T-cell (primary cell): ENCODE measurements at places on chromosomes 6 and 20.

GRCh38 chr6:156280065-156280464 lies 497.1 kb upstream of the ARID1B start:
- H3K27ac ChIP-seq = no peak overlapping the region
- DNase-seq = no peak
- no peaks in the 10 kb centered on the region for H3K27me3 ChIP-seq

- peaks cover 3% of the 10 kb centered on the region for H3K27me3 ChIP-seq
- H3K27ac ChIP-seq = no peak overlapping the region
- H3K36me3 ChIP-seq = no peaks in the 10 kb centered on the region
Observed at GRCh38 chr6:84027340-84028181, 6.0 kb upstream of the MRAP2 start.

DNA sequence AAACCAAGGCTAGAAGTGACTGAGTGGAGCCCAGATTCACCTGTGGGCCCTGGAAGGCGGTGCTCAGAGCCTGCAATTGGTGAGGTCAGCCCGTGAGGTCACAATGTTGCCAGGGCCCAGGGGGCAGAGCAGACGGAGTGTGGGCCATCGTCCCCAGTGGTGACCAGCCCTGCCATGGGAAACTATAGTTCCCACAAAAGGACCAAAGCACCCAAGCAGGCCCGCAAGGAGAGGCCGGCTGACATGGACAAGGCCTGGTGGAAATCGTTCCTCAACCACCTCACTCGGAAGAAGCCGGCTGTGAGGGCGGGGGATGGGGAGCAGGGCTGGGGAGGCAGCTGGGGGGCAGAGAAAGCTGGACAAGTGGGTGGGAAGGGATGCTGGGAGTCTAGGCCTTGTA lies at the start of gene C20orf144:
C20orf144 (plus strand) TSS at position 156 of the 400 bp plus-strand sequence; CDS start at position 175, 19 bp downstream.
- H3K36me3 ChIP-seq = no peaks in the 10 kb centered on the region
- H3K27ac ChIP-seq = peak within 1 kb of the TSS; percentile 90
- H3K27me3 ChIP-seq = no peaks in the 10 kb centered on the region
- DNase-seq = no peak
- peaks cover 8% of the 10 kb centered on the region for H3K4me1 ChIP-seq

GRCh38 chr6:12637960-12638641 lies 78.5 kb upstream of the PHACTR1 start:
- no peaks in the 10 kb centered on the region for H3K27me3 ChIP-seq
- H3K4me3 ChIP-seq = no peak overlapping the region
- H3K4me1 ChIP-seq = no peaks in the 10 kb centered on the region

DNA sequence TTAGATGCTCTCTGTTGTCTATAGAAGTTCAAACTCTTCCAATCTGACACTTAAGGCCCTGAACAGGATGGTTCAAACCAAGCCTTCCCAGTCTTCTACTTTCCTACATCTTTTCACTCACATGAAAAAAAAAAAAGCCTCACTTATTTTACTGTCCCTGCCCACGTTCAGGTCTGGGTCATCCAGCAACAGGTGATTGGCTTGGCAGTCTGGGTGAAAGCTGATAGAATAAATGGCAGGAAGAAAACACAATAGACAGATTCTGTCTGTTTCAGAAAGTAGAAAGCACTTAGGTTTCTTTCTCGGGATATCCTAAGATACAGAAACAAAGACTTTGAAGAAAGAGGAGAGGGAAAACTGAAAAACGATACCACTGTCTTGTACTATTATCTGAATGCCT lies 61.8 kb upstream of the HSF2 start:
- DNase-seq = no peak
- H3K4me3 ChIP-seq = no peak overlapping the region
- H3K27me3 ChIP-seq = no peaks in the 10 kb centered on the region
- H3K4me1 ChIP-seq = no peaks in the 10 kb centered on the region

GRCh38 chr6:161082215-161082614 lies 90.6 kb downstream of the MAP3K4 start:
- no peak for DNase-seq
- no peak overlapping the region for H3K4me3 ChIP-seq
- H3K36me3 ChIP-seq = peaks cover 12% of the 10 kb centered on the region

- no peaks in the 10 kb centered on the region for H3K4me1 ChIP-seq
- no peak overlapping the region for H3K4me3 ChIP-seq
- H3K27me3 ChIP-seq = no peaks in the 10 kb centered on the region
- no peak overlapping the region for H3K27ac ChIP-seq
- DNase-seq = peak; percentile 10
Observed at GRCh38 chr6:144931172-144932035, 646.3 kb downstream of the UTRN start.

- H3K27ac ChIP-seq = no peak overlapping the region
- DNase-seq = no peak
- no peaks in the 10 kb centered on the region for H3K4me1 ChIP-seq
- no peaks in the 10 kb centered on the region for H3K27me3 ChIP-seq
Observed at GRCh38 chr6:21200134-21200870, 393.2 kb upstream of the SOX4 start.

GRCh38 chr20:43389839-43390626 lies 67.7 kb upstream of the SRSF6 start:
- H3K4me1 ChIP-seq = no peaks in the 10 kb centered on the region
- no peaks in the 10 kb centered on the region for H3K36me3 ChIP-seq
- peaks cover 31% of the 10 kb centered on the region for H3K27me3 ChIP-seq
- no peak overlapping the region for H3K27ac ChIP-seq
